CD4-positive, alpha-beta T cell treated with Interleukin-2 at 100 ng/mL for 4 hours (primary cell): ENCODE measurements at places on chromosomes 11 and 22.

GRCh38 chr11:123507043-123507442 lies 77.0 kb downstream of the GRAMD1B start:
- DNase-seq, result no peak

- DNase-seq, result no peak
Observed at GRCh38 chr11:67545280-67545679, 22.0 kb upstream of the CABP2 start.

DNA sequence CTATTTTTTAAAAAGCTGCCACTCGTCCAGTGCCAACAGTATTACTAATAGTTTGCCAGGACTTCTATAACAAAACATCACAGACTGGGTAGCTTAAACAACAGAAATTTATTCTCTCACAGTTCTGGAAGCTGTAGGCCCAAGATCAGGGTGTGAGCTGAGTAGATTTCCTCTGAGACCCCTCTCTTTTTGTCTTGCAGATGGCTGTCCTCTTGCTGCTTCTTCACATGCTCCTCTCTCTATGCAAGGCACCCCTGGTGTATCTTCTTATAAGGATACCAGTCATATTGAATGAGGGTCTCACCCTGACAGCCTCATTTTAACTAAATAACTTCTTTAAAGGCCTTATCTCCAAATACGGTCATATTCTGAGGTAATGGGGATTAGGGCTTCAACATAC lies 390.9 kb downstream of the DLG2 start:
- DNase-seq, result no peak

GRCh38 chr22:30216710-30217109 lies 29.8 kb downstream of the LIF start:
- no peak for DNase-seq

GRCh38 chr22:29078869-29079207 lies 6.0 kb downstream of the KREMEN1 start:
- no peak for DNase-seq

DNA sequence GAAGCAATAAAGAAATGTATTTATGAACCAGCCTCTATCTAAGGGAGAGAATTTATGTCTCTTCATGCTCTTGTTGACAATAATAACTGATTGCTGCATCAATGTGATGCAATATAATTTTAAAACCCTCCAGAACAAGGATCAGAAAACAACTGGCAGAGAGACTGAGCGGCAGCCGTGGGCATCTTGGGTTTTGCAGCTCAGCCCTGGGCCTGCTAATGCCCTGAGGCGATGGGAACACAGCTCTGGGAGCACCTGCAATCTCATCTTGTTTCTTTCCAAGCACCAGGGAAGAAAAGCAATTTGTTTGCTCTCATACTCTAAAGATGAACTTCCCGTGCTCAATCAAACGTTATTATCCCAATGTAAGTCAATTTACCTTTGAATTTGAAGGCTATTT lies 245.7 kb downstream of the ST3GAL4 start:
- no peak for DNase-seq

DNA sequence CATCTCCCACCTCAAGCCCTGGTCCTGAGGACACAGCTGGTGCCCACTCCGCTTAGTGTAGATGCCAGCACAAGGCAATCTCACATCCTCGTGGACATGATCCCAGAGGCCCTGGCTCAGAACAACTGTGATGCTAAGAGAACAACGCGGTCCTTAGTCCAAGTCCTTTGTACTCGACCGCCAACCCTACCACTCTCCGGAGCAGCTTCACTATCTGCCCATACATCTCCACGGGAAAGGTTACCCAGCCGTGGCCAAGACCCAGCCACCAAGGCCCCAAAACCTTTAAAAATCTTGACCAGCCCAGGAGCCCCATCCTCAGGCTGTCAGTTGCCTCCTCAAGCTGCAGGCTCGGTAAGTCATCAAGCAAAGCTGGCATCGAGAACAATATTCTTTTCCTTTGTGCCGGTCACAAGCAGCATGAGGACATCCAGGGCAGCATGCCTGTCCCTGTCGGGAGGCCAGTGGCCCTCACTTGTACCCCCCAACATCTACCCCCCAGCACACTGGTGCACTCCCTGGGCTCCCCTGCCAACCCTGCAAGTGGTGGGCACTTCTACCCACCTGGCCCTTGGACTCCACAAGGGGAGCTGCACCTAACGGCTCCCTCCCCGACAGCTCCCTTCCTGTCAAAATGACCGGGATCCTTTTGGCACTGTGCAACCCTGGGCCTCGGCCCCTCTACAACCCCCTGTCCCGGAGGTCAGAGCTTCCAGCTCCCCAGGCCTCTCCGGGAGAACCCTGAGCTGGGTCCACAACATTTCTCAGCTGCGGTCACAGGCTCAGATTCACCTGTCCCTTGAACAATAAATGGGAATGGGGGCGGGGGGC lies 2.5 kb downstream of the OSBPL5 start:
- no peak for DNase-seq

DNA sequence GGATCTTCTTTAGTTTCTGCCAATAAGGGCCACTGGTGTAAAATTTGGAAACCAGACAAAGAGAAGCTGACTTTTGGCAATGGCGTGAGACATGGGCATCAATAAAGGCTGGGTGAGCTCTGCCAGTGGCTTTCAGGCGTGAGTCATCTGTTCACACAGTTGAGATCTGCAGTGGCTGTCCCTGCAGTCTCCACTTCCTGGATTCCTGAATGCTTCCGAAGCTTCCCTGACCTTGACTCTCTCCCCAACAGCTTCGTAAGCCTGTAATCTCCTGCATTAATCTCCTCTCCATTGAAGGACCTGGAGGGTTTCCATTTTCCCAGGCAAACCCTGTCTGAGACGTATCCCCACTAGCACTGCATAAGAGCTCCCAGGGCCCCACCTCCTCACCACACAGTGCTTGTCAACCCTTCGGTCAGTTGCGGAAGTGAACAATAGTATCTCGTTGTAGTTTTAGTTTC lies 574.7 kb downstream of the TBC1D22A start:
- no peak for DNase-seq

DNA sequence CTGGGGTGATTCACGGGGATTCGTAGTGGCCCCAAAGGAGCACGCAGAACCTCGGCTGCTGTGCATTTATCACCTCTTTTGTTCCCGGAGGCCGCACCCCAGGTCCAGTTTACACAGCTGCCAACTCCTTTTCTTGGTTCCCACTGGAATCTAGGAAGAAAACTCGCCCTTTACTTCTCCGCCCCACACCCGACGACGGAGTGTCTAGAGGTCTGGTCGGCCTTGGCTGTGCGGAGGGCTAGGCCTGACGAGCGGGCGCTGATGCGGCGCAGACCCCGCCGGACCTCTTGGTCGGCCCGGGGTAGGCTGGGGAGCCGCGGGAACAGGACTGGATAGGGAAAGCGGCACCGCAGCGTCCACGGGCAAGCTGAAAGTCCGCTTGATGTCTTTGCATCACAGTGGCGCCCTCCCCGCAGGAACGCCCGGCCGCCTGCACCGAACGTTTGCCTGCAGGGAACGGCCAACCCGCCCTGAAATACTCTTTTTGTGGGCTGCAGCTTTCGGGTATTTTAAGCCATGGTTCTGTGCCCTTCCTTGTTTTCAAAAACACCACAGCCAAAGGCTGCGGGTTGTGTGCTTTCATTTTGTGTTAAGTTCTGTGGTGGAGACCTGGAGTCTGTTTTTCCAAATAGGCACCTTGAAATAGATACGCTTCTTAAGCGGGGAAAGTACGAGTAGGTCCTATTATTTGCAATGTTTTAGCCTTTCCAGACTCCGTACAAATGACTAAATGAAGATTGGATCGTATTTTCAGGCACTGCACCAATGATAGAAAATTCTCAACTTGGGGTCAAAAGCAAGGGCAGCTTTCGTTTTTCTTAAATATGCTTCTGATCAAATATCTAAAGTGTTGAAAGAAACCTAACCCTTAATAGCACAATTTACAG lies 829 bp upstream of the ZBED5 start:
- peak; percentile 43 for DNase-seq

GRCh38 chr11:46299451-46299961 lies 22.0 kb downstream of the CREB3L1 start:
- no peak for DNase-seq
